Activated T-helper 2 cell treated with anti-CD3 and anti-CD28 coated beads, Interferon-gamma antibody, Interleukin-2, Interleukin-4, amounts not matched to agents 10 μg/mL and 5 μg/mL and 100 μg/mL, durations not matched to agents 14 hours and 24 hours and 36 hours (primary cell): ENCODE measurements at places on chromosomes 3 and 15. TPM values are rescaled to one million over a fixed set of nuclear protein-coding genes. Genes with fewer than 3 reads are reported as not detected.

- no peak for DNase-seq
Observed at GRCh38 chr3:58691997-58692396, 25.4 kb upstream of the FAM3D start.

DNA sequence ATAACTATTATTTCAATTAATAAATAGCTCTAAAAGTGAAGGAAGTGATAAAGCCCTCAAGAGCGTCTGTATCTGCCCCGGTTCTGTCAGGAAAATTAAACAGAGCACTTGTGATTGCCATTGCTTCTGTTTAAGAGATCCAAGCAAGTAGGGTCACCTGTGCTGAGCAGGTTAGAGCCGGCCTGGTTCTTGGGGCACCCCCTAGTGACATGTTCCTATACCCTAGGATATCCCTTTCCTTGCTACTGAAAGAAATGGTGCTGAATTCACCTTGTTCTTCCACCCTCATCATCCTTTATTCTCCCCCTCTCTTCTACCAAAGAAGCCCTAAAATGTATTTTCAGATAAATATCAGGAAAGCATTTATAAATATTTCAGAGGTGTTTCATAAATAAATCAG lies 323.5 kb downstream of the RORA start:
- DNase-seq = no peak

DNA sequence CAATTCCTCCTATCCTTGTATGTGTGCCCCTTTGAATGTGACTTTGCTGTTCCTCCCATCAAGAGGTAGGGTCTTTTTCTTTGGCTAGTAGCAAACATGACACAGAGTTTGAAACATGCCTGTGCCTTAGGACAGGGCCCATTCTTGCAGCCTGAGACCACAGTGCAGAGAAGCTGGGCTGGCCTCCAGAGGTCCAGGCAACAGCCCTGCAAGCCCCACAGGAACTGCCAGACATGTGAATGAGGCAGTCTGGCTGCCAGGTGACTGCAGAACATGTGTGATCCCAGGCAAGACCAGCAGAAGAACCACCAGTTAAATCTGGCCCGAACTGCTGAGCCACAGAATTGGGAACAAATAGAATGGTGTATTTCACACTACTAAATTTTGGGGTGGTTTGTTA lies 1.2 kb upstream of the HGD start:
- DNase-seq = no peak

DNA sequence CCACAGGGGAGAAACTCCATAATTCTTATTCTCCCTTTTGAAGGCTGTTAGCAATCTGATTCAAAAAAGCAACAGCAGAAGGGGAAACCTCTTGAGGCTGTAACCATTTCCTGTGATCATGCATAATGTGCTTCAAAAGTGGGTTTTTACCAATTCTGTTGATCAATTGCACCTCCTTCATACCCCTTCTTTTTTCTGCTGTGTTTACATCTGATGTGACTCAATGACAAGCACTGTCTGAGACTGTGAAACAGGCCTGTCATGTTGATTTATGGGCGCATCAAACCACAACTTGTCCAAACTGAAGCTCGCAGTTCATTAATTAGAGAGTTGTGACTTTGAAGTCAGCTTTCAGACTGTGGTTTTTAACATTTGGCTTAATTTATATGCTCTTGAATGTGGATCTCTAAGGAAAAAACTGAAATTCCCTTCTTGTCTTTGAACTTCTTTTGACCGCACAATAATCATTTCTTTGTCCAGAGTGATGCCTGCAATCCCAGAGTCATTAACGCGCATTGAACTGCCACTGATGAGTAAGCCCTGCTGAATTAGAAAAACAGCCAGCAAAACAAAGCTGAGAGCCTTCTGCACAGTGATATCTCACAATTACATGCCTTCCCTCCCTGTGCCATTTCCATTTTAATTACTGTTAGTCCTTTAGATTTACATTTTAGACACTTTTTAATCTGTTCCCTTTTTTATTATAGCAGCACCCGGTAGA lies 532.8 kb downstream of the FOXP1 start:
- no peak for DNase-seq

DNA sequence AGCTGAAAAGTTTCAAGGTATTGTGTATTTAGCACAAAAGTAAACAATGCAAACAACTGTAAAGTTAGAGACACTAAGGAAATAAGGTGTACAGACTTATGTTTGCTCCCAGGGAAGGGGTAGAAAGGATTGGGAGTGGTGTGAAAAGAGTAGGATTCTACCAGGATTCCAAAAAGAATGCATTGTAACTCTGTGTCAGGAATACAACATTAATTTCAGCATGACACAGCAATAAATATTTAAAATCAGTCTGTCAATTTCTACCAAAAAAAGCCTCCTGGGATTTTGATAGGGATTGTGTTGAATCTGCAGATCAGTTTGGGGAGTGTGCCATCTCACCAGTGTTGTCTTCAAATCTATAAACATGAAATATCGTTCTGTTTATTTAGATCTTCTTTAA lies 73.4 kb downstream of the LRRC28 start:
- no peak for DNase-seq

DNA sequence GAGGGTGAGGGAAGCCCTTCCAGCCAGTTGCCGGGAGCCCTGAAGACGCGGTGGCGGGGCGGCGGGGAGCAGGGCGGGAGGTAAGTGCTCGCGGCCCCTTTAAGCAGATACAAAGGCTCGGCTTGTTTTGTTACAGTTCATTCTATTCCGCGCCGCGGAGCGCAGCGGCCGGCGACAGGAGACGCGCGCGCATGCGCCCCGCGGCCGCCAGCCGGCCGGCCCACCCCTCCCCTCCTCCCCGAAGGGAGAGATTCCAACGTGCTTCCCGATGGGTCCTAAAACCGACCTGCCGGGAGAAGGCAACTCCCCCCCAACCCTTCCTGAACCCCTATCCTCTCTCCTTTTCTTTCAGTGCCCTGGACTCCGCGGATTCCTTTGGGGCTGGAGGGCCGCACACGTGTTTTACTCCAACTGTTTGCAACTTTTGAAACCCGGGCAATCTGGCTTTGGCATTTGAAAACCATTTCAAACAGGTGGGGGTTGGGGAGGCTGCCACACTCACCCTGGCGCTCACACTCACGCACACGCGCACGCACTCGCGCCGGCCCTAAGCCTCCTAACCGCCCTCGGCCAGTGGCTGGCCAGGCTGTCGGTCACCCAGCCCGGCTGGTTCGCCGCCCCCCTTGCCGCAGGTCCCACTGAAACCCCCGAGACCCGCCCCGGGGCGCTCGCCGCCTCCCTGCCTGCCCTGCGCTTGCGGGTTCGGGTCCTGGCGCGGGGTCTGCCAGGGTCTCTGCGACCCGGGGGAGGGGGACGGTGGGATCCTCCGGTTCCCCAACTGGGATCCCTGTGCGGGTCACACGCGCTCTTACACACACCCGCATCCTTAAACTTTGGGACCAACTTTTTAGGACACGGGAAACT lies at the start of gene MAGI1:
Gene MAGI1 (minus strand): TSS at position 193 of the 864 bp plus-strand sequence. CDS start 610 bp downstream, outside the sequence.
- DNase-seq = peak; percentile 46

DNA sequence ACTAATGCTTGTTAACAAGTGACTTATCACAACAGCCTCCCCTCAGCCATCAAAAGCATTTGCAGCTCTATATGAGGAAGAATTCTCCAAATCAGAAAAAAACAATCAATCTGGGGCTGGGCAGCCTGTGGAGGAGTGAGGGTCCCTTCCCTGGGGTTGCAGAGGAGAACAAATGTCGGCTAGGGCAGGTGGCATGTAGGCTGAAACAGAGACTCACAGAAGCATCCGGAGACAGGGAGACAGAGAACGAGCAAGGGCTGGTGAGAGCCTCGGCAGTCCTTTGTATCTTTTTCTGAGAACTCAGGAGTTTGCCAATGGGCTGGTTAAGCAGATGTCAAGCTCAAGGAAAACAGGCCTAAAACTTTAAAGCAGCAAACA lies 15.8 kb downstream of the ITGA11 start:
- DNase-seq = no peak

- no peak for DNase-seq
Observed at GRCh38 chr15:85956532-85957275, 123.0 kb upstream of the AGBL1 start.

DNA sequence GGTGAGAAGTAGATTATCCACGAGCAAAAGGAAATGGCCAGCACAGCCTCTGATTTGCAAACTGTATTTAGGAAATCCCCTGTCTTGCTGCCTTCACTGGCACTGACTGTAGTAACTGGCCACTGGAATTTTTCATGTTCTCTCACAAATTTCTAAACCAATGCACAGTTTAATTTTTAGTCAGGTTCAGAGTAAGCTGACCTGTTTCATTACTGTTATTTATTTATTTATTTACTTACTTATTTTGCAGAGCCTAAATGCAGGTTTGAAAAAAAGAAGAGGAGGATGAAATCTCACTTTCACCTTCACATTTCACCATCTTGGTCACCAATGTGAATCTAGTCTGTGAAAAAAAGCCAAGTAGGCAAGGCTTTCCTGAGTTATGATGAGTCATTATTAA lies 291.0 kb downstream of the PLOD2 start:
- no peak for DNase-seq

GRCh38 chr15:52653431-52653964 lies 25.7 kb downstream of the ATOSA start:
- DNase-seq = no peak

GRCh38 chr3:53043738-53044137 lies 2.1 kb downstream of the SFMBT1 start:
- DNase-seq = no peak

- no peak for DNase-seq
Observed at GRCh38 chr3:56867671-56868070, 65.9 kb upstream of the ARHGEF3 start.

DNA sequence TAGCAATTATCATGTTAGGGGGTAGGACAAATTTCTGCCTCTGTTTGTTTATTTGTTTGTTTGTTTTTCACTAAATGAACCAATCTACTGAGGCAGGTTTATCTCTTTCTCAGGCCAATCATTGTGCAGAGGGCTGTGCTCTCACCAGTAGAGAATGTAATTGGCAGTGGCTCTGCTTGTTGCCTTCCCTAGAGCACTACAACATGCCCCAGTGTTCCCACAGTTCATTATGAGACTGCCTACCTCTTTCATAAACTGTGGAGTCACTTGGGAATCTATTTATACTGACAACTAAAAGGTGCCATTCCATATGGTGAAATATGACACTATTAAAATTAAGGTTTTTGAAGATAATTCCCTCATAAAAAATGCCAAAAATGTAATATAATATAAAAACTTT lies 196.3 kb upstream of the ALCAM start:
- no peak for DNase-seq

- no peak for DNase-seq
Observed at GRCh38 chr3:112476346-112476745, 22.9 kb downstream of the BTLA start.

DNA sequence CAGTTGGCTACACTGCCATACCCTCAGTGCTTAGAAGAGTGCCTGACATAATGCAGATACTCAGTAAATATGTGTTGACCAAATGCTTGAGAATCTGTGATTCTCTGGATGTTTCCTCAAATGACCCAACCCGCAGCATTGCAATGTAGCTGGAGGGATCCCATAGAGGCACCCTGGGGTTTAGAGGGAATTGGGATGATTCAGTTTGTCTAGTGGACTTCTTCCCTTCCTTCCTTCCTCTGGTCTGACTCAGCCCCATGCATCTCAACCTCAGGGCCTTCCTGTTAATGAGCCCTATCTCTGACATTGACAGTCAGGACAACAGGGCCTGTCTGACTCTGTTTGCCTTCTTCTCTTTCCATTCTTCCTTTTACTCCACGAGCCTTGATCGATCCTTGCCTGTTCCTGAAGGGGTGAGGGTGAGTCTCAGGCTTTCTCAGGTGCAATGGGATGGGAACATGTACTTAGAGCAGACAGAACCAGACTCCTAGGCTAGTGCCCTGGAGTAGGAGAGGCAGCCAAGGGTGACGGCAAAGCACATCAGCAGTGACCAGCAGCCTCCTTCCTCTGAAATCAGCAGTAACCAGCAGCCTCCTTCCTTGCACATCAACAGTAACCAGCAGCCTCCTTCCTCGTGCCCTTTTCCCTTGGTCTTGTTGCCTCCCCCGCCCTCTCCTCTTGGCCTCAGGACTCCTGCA lies 78.2 kb downstream of the DGKG start:
- no peak for DNase-seq

- no peak for DNase-seq
Observed at GRCh38 chr3:77427528-77427927, 387.6 kb downstream of the ROBO2 start.

The B3GALNT1 gene
- total RNA-seq = 0.32 and 0.53 TPM in 2 replicates

The DUOXA2 gene
- total RNA-seq = not detected in 2 replicates

The CLRN1 gene
- total RNA-seq = not detected in 2 replicates

The GNAT1 gene
- not detected in 2 replicates for total RNA-seq

The SH3GL3 gene
- total RNA-seq = 0.14 TPM in 1 of 2 replicates, not detected in the other

The GHRL gene
- total RNA-seq = 0.98 and 2.1 TPM in 2 replicates

The TRIM42 gene
- total RNA-seq = not detected in 2 replicates

The SV2B gene
- 0.02 TPM in 2 replicates for total RNA-seq

The CEMIP gene
- 0.30 TPM in 1 of 2 replicates, not detected in the other for total RNA-seq

The FRMD4B gene
- 75.1 and 78.0 TPM in 2 replicates for total RNA-seq

The ATP10A gene
- total RNA-seq = 40.1 and 44.4 TPM in 2 replicates
